ENCODE measurements at places on chromosomes 11 and 22.
A peak's percentile ranks its signal among the peaks of the same experiment; 100 is the strongest.

- DNase-seq, result no peak
These were observed 62.5 kb upstream of the SORL1-AS1 start for GRCh38 chr11:121515335-121515671.

- DNase-seq, result no peak
These were observed 33.2 kb upstream of the CRYBB3 start for GRCh38 chr22:25166266-25167040.

GRCh38 chr22:31789803-31790202 lies 36.0 kb downstream of the DEPDC5 start:
- no peak for DNase-seq

DNA sequence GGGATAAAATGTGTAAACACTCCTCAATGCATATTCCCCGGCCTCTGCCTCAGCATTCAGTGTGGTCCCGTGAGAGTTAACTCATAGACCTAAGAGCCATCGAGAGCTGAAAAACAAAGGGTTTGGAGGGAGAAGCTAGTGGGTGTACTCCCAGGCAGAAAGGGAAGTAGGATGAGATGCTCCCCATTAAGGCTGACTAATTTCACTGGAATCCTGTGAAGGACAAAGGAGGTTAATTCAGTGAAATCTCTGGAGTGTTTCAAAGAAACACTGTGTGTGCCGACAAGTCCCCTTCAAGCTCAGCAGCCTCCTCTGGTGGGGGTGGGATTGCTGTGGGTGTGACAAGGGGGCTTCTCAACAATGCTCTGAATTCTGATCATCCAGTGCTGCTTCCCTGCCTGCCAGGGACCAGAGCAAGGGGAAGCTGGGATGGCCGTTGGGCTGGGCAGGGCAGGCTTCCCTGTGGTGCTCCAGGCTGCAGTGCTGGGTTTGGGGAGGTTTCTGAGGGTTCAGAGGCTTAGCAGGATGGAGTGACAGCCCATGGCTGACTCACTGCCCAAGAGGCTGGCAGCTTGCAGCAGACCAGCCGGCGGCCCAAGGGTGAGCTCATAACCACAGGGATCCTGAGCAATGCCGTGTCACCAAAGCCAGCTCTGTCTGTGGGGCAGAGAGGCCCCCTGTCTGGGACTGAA lies 61.4 kb upstream of the BMAL1 start:
- no peak for DNase-seq

DNA sequence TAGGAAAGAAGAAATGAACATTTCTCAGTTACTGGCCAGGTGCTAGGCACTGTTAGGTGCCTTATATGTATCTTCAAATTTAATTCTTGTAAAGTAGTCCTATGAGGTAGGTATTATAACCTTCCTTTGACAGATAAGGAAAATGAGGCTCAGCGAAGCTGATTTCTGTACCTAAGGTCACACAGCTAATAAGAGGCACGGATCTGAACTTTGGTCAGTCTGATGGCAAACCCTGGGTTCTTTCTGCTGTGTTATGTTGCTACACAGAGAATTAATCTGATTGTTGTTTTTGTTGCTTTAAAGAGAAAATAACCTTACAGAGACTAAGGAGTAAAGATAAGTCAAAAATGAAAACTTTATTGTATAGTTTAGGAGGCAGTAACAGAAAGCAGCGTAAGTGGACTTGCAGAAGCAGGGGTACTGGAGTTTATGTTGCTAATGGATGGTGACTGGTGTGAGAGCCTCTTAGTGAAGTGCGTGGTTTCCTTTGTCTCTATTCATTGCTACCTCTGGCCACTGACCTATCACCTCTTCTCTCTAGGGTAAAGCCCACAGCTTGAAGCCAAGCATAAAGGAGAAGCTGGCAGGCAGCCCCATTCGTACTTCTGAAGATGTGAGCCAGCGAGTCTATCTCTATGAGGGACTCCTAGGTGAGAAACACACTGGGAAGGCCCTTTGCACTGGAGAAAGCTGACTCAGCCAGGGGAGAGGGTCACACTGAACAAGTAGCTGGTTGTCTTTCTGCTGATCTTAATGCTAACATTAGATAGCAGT lies 38.3 kb downstream of the MADD start:
- no peak for DNase-seq

DNA sequence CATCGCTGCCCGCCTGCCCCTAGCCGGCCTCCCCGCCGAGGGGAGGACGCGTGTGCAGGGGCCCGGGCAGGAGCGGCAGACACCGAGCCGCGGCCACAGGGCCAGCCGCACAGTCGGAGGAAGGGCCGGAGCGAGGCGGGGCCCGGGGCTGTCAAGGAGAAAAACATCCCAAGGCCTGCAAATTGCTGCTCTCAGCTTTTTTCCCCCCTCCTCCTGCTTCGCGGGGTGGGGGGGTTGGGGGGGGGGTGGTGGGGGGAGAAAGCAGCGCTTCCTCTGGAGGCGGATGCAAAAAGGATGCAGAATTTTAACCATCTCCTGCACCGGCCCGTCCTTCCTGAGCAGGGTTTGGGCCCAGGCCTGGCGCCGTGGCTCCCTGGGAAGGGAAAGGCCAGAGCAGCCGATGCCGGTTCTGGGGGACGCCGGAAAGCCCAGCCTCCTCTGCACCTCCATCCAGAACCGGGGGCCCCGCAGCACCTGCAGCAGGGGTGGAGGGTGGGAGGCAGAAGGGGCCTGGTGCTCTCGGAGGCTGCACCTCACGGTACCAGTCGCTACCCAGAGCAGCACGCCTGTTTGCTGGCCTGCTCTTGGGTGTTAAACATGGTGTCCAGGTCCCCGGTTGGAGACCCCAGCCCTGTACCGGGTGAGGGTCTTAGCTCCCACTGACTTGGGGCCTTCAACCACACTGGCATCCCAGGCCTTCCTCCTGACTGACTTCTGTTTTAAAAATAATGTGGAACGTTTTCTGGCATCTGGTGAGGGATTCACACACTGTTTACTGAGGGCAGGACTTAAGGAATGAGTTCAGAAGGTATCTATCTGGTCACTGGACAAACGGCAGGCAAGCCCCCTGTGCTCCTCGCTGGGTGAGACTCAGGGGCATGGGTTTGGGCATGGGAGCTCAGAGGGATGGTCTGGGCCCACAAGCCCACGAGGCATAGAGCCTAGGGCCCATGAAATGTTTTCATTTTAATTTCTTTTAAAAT lies 77.4 kb upstream of the WNT7B start:
- DNase-seq, result peak; percentile 92

DNA sequence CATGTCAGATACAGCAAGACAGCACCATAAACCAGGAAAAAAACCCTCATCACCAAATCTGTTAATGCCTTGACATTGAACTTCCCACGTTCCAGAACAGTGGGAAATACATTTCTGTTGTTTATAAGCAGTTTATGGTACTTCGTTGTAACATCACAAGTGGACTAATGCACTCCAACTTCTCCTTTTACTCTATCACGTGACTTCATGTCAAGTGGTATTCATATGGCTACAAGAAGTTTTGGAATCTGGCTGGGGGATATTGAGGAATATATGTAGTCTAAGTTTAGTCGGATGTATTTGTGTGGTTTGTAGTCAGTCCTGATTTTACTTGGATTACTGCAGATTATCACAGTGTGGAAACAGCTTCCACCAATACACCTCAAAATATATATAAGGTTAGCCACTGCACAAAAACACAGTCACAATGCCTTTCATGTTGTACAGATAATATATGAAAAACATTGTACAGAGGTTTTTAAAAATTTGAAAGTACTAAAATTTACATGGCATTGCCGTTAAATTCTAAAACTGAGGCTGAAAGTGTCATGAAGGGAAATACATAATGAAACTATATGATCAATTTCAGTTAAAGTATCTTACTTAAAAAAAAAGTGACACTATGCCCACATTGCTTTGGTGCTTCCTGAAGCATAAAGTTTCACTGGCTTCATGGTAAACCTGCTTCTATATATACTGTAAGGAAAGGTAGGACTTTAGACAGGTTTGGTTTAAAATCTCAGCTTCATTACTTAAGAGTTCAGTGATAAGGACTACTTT lies 134.1 kb downstream of the CASP12 start:
- DNase-seq, result no peak

GRCh38 chr22:46061124-46061500 lies 84.2 kb upstream of the WNT7B start:
- no peak for DNase-seq

DNA sequence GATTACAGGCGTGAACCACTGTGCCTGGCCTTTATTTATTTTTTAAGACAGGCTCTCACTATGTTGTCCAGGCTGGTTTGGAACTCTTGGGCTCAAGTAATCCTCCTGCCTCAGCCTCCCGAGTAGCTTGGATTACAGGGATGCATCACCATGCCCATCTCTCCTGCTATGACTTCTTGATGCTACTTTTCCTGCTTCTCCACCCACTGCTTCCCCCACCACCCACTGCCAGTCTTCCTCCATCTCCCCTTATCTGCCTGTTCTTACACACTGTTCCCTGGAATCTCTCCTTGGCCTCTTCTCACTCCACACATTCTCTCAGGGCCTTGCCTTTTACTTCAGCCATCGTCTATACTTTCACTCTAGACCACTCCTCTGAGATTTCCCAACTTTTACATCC lies 17.3 kb upstream of the TPP1 start:
- no peak for DNase-seq

GRCh38 chr11:42802201-42802899 lies 509.4 kb upstream of the API5 start:
- no peak for DNase-seq

GRCh38 chr22:24512043-24512442 lies 16.9 kb downstream of the UPB1 start:
- DNase-seq, result no peak

Measured in stomach (tissue), 19 donors.